HL-60 (cell line): ENCODE measurements at places on chromosomes 1 and 21.
A peak's percentile ranks its signal among the peaks of the same experiment; 100 is the strongest.

DNA sequence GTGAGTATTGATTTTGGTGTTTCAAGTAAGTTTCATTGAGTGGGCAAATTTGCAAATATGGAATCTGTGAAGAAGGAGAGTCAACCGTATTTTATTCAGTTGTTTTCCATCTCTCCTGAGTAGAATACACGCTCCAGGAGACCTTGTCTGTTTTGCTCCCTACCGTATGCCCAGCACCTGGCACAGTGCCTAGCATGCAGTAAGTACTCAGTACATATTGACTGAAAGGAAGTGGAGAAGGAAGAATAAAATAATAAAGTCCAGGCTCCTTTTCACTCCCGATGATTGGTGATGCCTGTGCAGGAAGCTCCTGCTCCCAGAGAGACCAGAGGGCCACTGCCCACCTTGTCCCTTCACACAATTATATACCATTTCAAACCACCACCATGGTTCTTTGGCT, 59.4 kb upstream of the NEK2 start:
- no peak for DNase-seq

DNA sequence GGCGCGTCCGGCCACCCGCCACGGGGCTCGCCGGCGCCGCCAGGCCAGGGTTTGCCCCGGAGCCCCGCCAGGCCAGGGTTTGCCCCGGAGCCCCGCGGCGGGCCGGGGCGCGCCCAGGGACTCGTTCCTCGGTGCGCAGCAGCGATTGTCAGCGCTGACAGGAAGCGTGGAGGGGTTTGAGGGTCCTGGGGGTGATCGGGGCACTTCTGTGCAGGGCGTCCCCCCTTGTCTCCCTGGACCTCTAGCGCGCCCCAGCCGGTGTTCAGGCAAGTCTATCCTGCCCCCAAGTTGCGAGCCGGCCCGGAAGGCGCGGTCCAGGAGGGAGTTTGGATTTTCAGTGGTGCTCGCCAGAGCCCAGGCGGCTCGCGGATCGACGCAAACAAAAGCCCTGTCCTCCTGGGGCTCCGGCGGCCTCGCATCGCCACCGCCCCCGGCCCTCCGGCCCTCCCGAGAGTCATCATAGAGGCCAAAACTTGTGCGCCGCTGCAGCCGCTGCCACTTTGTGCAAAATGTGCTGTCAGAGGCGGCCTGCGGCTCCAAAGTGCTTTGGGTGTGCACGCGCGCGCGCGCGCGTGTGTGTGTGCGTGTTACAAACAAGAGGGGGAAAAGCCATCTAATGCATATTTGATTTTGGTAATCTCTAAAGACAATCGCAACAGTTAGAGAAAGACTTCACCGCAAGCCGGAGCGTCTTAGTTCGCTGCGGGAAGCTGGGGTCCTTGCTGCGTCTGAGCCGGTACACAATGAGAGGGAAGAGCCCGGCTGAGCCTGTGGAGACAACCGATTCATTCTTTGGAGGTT, 1.0 kb downstream of the ROR1 start:
- DNase-seq, result no peak

- DNase-seq, result no peak
These were observed 693 bp downstream of the RAB4A start for GRCh38 chr1:229271448-229272159.

GRCh38 chr1:111592389-111593361, 26.9 kb upstream of the RAP1A start:
- no peak for DNase-seq

DNA sequence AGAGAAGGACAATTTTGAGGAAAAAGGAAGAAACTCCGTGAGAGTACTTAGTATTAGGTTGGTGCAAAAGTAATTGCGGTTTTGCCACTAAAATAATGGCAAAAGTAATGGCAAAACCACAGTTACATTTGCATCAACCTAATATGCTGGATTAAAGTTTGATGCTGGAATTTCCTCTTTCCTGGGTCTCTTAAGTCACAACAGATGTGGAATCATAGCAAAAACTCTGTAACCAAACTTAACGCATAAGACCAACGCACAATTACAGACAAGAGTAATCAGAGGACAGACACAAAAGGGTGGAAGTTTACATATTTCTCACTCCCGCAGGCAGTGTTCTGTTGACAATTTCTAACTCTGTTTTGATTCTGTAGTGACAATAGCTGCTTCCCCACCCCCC, 182.4 kb downstream of the BACH1 start:
- no peak for DNase-seq

GRCh38 chr1:163085041-163085903, 16.1 kb downstream of the RGS4 start:
- no peak for DNase-seq

DNA sequence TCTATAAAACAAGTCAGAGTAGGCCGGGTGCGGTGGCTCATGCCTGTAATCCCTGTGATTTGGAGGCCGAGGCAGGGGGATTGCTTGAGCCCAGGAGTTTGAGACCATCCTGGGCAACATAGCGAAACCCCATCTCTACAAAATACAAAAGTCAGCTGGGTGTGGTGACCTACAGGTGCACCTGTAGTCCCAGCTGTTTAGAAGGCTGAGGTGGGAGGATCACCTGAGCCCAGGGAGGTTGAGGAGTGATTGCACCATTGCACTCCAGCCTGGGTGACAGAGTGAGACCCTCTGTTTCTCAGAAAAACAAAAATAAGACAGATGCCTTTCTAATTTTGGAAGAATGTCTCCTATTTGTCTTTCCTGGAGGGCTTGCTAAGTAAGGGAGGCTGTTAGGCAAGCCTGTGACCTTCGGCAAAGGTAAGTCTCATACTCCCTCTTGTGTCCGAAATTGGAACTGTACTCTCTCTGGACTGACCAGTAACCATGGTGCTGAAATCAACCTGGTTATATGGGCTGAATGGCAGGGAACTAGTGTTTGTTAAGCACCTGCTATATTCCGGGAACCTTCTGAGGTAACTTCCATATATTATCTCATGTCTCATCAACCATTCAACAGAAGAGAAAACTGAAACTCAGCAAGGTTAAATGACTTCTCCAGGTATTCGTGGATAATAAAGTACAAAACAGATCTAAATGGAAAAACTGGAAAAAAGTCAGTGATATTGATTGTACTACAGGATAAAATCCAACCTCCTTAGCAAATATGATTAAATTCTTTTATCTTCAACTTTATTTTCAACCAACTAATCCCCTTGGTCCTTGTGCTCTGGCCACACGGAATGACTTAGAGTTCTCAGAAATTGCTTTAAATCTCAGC, 11.8 kb upstream of the RAB3B start:
- DNase-seq, result peak; percentile 73

DNA sequence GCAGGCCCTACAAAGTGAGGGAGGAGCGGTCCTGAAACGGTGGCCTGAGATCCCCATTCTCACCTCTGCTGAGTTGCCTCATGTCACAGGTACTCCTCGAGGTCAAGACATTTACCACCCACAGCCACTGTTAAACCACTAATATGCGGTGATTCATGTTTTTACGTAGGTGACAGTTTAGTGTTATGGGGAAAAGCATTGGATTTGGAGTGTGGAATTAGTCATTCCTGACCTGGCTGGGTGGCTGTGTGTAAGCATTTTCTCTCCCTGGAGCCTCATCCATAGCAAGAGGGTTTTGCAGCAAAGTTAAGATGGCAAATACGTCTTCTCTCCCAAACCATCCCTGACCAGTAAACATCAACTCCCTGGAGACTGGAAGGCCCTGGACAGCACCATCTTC, 57.8 kb upstream of the KCNJ6 start:
- DNase-seq, result no peak

- no peak for DNase-seq
These were observed 4.6 kb downstream of the ZNF281 start for GRCh38 chr1:200405264-200405663.

DNA sequence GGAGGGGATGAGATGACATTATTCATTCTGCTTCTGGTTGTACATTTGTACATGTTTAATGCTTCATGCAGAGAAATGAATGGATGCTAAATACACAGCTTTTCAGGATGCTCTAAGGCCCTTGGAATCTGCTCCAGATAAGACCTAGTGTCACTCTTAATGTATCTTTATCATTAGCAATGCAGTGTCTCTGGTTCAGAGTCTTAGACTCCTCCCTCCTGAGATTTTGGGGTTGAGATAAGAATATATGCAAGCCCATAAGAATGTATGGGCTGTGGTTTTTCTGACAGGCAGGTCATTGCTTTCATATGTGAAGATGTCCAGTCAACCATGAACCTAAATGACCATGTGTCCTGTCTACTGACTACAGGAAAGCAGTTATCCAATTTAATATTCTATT, 415.5 kb downstream of the RPS6KC1 start:
- DNase-seq, result no peak

DNA sequence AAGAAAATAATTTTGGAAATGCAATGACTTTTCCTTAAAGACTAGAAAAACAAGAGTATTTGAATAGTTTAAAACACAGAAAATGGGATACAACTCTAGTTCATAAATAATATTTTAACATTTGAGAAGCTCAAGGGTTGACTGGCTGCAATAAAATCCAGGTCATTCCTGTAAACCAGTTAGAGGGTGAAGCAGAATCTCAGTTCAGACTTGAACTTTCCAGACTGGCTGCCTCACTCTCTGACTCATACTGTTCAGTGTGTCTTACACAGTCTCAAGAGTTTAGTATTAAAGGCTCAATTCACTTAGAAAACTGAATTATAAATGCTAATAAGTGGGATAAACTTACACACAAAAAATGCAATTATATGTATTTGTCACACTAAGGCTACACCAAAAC, 89.9 kb downstream of the RAVER2 start:
- DNase-seq, result no peak

- DNase-seq, result no peak
These were observed 17.6 kb downstream of the PBX1 start for GRCh38 chr1:164576291-164577271.
